Mucosa of gallbladder (tissue), 1 donor: ENCODE measurements at places on chromosomes 6 and 20. TPM values are rescaled to one million over a fixed set of nuclear protein-coding genes. Genes with fewer than 3 reads are reported as not detected.

- DNase-seq: no peak
Observed at GRCh38 chr20:49831770-49832631, 19.4 kb downstream of the SLC9A8 start.

DNA sequence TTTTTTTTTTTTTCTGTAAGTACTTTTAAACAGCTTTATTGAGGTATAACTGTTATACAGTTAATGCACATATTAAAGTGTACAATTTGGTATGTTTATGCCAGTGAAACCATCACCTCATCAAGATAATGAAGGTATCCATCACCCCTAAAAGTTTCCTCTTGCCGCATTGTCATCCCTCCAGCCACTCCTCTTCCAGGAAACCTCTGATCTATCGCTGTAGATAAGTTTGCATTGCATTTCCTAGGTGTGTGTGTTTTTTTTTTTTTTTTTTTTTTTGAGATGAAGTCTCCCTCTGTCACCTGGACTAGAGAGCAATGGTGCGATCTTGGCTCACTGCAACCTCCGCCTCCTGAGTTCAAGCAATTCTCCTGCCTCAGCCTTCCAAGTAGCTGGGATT, 3.1 kb downstream of the SLX4IP start:
- DNase-seq: no peak

GRCh38 chr6:83849127-83849526, 4.0 kb upstream of the RIPPLY2 start:
- no peak for DNase-seq

DNA sequence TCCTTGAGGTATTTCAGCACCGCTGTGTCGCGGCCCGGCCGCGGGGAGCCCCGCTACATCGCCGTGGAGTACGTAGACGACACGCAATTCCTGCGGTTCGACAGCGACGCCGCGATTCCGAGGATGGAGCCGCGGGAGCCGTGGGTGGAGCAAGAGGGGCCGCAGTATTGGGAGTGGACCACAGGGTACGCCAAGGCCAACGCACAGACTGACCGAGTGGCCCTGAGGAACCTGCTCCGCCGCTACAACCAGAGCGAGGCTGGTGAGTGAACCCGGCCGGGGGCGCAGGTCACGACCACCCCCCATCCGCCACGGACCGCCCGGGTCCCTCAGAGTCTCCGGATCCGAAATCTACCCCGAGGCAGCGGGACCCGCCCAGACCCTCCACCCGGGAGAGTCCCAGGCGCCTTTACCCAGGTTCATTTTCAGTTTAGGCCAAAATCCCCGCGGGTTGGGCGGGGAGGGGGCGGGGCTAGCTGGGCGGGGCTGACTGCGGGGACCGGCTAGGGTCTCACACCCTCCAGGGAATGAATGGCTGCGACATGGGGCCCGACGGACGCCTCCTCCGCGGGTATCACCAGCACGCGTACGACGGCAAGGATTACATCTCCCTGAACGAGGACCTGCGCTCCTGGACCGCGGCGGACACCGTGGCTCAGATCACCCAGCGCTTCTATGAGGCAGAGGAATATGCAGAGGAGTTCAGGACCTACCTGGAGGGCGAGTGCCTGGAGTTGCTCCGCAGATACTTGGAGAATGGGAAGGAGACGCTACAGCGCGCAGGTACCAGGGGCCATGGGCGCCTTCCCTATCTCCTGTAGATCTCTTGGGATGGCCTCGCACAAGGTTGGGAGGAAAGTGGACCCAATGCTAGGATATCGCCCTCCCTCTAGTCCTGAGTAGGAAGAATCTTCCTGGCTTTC, 693 bp downstream of the HLA-F start:
- DNase-seq: no peak

GRCh38 chr20:47929368-47930115, 144.3 kb upstream of the SULF2 start:
- DNase-seq: no peak

Gene GDAP1L1
- not detected for total RNA-seq

GRCh38 chr6:55705451-55706440, 126.8 kb upstream of the HMGCLL1 start:
- no peak for DNase-seq

Gene INSM1
- total RNA-seq: not detected

Gene CRNKL1
- 24.9 TPM for total RNA-seq

DNA sequence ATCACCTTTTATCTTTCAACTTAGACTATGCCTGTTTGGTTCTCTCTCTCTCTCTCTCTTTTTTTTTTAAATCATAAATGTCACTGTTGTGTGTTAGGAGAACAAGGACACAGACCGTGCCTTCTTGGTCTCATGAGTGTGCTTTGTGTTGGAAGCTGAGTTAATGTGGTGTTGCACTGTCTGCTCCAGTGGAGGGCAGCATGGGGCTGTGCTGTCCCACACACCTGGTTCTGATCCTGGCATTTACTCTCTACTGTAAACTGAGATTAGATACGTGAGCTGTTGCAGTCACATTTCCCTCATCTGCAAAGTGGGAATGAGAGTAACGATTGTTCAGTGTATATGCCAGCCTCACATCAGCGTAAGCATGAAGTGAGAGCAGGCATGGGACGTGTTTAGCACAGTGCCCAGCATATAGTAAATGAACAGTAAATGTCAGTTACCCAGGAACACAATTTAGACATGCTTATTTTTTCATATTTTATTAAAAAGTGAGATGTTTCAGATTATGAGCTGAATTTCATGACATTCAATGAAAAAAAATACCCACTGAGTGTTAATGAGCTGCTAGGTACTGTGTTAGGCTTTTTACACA, 161.1 kb downstream of the FARS2 start:
- no peak for DNase-seq

DNA sequence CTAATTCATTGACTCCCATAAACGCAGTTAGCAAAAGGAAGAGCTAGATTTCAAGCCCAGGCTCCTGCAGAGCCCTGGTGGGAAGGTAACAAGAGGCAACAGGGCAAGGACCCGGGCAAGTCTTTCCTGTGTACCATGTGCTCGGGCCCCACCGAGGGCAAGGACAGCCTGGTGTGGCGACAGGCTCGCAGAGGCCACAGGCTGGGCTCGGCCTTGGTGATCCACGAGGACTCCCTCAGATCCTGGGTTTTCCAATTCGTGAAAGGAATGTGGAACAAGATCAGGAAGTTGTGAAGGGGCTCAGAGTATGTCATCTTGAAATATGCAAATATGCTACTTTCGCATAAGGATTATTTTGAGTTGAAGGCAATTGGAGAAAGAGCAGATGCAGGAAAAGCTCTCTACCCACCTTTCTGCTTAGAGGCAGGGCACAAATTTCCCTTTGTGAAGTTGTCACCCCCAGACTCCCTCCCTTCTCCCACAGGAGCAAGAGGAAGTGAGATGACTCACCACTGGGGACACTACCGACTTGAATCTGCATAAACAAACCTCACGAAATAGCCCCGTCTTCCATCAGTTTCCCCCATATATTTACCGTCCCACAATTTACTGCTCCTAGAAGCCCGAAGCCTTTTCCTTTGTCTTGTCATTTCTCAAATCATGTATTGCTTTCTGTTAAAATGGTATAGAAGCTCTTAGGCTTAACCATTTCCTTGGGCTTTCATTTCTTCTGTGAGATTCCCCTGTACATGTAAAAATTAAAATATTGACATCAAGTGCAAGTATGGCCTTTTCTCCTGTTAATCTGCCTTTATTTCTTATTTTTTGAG, 79.0 kb downstream of the PSMG4 start:
- no peak for DNase-seq

Gene CLPSL1
- 0.49 TPM for total RNA-seq

- no peak for DNase-seq
Observed at GRCh38 chr20:62705627-62706026, 3.0 kb upstream of the NTSR1 start.

Gene GSTA2
- total RNA-seq: 113 TPM

DNA sequence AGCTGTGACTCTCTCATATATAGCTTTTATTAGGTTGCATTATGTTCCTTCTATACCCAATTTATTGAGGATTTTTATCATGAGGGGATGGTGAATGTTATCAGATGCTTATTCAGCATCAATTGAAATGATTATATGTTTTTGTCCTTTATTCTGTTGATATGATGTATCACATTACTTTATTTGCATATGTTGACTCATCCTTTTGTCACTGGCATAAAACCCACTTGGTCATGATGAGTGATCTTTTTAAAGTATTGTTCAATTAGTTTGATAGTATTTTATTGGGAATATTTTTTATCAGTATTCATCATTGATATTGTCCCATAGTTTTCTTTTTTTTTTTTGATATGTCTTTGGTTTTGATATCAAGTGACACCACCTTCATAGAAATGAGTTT, 529.9 kb downstream of the MMUT start:
- no peak for DNase-seq

- no peak for DNase-seq
Observed at GRCh38 chr20:53847139-53847836, 223.1 kb downstream of the BCAS1 start.

- no peak for DNase-seq
Observed at GRCh38 chr6:68635706-68636513, 828 bp downstream of the ADGRB3 start.

GRCh38 chr6:169723991-169724493, 258 bp downstream of the PHF10 start:
- DNase-seq: no peak

Gene RAD21L1
- not detected for total RNA-seq

- no peak for DNase-seq
Observed at GRCh38 chr6:38153076-38153797, 333.7 kb downstream of the ZFAND3 start.

Gene CST9
- total RNA-seq: not detected

Gene FERMT1
- total RNA-seq: 9.2 TPM

DNA sequence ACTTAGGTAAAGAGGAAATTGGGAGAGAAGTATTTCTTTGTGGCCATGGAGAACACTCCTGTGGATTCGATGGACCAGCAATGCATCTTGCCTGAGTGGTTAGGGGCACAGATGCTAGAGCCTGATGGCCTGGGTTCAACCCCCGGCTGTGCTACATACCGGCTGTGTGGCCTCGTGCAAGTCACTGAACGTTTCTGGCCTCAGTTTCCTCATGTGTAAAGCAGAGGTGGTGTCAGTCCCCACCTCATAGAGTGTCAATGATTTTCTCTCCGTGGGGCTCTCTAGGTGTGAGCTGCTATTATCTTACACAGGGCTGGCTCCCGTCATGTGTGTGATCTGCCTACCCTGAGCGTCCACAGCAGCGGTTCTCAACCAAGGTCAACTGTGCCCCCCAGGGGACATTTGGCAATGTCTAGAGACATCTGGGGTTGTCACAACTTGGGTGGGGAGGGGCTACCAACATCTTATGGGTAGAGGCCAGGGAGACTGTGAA, 50.0 kb upstream of the PTPN1 start:
- DNase-seq: no peak

Gene UNC5CL
- total RNA-seq: 26.4 TPM

Gene LY86
- total RNA-seq: 7.0 TPM

Gene EFHC1
- total RNA-seq: 27.8 TPM

DNA sequence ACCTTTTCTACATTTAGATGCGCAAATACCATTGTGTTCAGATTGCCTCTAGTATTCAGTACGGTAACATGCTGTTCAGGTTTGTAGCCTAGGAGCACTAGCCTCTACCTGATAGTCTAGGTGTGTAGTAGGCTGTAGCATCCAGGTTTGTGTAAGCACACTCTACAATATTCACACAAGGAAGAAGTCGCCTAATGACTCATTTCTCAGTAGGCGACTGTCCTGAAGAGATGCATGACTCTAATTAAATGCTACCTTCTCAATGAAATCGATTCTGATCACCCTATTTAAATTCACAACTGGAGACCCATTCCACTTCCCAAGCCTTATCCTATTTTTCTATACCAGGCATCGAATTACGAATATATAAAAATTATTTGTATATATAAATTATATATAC, 1.3 kb downstream of the MCUR1 start:
- DNase-seq: no peak

- no peak for DNase-seq
Observed at GRCh38 chr6:104958178-104959025, 1.5 kb downstream of the LIN28B start.

Gene TRIM40
- not detected for total RNA-seq

DNA sequence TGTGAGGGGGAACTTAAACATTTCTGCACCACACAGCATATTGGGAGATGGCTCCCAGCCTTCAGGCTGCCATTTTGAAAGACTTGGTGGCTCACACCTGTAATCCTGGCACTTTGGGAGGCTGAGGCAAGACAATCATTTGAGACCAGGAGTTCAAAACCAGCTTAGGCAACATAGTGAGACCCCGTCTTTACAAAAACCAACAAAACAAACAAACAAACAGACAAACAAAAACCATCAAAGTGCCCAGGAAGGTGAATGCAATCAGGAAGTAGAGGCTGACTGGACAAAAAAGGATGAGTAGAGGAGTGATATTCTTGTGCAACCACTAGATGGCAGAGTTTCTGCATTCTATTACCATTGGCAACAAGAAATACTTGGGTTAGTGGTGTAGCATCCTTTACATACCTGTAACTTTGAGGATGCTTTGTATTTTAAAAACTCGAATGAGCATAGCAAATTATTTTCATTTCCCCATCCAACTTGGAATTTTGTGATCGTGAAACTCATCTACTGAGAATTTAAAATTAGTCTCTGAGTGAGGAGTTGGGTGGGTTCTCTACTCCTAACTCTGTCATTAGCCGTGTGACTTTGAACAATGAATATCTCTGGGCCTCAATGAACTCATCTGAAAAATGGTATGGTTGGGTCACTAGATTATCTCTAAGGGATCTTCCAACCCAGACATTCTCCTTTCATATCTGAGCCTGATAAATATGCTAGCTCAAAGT, 84.4 kb downstream of the CRYBG1 start:
- DNase-seq: peak; percentile 38

DNA sequence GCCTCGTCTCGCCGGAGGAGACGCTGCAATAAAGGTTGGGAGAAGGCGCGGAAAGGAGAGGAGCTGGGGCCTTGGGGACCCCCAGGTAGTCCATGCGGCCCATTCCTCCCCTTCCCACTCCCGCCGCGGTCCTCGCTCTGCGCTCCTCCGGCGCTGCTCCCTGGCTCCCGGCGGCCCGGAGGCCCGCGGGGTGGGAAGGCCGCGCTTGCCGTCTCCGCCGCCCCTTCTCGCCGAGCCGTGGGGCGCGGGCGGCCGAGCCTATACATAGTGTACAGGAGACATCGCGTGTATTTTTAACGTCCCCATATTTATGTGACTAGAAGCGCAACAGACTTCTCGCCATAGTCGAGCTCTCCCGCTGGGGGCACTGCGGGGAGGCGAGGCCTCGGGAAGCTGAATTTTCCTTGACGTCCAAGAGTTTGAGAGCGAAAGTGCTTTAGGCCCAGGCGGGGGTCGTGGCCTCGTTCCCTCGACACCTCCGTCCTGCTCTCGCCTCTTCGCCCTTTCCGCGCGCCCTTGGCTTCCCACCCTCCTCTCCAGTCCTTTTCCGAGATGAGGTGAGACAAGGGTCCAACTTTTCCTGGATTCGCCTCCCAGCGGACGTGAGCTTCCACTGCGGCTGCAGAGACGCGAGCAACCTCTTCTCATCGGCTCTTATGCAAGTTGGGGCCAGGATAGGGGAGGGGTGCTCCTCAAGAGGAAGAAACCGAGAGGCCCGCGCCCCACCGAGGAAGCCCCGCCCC, 29.0 kb downstream of the SLC12A5 start:
- peak; percentile 20 for DNase-seq

DNA sequence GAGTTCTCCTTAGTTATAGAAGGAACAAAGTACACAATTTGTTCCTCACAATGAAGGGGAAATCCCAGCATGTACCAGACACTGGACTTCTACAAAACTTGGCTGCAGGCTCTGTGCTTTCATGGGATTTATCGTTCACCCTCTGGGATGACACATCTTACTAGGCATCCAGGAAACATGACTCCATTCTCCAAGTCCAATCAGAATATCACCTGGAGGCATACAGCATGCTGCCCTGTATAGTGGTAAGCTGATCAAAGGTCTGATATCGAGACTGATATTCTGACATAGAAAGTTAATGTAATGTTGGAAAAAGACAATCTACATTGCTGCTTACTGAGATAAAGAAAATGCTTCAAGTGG, 6.7 kb downstream of the RWDD2A start:
- peak; percentile 68 for DNase-seq

- no peak for DNase-seq
Observed at GRCh38 chr6:51892750-51893149, 194.7 kb downstream of the PKHD1 start.
